ENCODE measurements at places on chromosomes 3 and 15.

- no peak for DNase-seq
These were observed 392.8 kb downstream of the OCA2 start for GRCh38 chr15:27706300-27706699.

DNA sequence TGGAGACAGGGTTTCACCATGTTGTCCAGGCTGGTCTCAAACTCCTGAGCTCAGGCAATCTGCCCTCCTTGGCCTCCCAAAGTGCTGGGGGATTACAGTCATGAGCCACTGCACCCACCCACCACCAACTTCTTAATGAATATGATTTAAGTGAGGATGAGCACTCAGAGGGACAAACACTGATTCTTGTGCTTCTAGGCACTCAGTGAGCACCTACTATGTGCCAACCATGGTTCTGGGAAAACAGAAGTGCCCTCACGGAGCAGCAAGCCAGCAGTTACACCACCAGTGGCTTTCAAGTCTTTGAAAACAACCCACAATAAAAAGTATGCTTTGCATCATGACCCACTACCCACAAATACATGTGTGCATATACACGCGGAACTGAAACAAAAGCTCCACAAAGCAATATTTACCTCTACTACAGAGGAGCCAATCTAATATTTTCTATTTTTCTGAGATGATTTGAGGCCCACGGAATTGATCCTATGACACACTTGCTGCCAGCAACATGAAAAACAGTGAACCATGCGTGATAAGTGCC lies 91.9 kb downstream of the MEGF11 start:
- DNase-seq = no peak

DNA sequence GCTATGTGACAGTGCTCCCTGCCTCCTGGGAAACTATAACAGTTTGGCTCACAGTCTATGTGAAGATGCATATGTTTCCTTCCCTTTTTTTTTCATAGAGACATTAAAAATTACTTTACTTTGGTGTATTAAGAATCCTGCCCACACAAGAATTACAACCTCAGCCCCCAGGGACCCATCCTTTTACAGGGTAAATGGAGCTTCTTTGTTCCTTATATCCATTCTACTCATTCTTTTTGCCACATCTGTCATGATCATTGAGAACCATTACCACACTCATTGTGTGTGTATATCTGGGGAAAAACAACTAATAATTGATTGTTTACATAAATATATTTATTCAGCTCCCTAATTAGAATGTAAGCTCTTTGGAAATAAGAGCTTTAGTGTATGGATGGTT lies 157.4 kb downstream of the SSR3 start:
- DNase-seq = no peak

DNA sequence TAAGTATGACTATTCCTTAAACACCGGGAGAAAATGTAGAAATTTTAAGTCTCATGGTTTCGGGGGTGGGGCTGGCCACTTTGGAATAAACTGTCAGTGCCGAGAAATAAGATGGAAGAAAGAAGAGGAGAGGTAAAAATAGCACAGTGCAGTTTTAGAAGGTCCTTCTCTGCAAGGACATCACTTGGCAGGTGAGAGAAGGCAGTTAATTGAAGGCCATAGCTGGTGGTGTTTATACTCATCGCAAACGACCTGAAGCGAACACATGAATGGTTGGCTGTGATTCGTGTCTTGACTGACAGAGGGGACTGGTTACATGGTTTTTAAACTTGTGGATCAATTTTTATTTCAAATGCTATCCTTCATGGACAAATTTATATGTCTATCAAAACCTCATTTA lies 54.9 kb upstream of the SENP5 start:
- DNase-seq = no peak

DNA sequence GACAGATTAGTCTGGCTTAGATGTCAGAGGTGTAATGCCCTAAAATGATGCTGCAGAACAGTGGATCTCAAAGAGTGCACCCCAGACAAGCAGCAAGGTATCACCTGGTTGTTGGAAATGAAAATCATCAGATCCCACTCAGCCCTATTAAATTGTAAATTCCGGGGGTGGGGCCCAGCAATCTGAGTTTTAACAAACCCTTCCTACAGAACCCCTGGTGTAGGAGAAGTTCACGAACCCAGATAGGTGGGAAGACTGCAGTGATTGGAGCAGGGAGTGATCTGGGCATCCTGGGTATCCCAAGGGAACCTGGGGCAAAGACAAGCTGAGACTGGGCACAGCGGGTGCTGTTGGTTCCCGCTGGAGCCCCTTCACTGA lies 24.3 kb upstream of the THRB start:
- DNase-seq = no peak

- DNase-seq = no peak
These were observed 22.8 kb downstream of the C2CD4A start for GRCh38 chr15:62089616-62090015.

DNA sequence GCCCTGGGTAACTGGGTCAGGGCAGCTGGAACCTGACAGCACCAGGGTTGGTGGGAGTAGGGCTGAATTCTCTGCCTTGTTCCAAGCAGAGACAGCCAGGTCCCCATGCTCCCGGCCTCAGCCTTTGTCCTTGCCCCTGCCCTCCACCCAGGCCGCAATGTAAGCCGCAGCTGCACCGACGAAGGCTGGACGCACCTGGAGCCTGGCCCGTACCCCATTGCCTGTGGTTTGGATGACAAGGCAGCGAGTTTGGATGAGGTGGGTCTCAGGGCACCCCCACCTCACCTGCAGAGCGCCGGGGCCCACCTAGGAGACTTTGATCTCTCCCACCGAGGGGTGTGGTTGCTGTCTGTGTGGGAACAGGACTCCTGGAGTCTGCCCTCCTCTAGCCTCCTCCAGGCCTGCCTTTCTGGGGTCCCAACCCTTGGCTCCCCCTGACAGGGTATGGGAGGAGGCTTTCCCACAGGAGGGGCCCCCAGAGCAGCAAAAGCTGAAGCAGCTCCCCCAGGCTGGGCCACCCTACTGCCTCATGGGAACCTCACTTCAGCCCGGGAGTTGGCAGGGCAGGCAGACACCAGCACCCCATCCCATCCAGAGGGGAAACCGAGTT lies 23.4 kb downstream of the VIPR1 start:
- DNase-seq = no peak

- no peak for DNase-seq
These were observed 12.7 kb upstream of the PEX5L start for GRCh38 chr3:180049391-180049790.

DNA sequence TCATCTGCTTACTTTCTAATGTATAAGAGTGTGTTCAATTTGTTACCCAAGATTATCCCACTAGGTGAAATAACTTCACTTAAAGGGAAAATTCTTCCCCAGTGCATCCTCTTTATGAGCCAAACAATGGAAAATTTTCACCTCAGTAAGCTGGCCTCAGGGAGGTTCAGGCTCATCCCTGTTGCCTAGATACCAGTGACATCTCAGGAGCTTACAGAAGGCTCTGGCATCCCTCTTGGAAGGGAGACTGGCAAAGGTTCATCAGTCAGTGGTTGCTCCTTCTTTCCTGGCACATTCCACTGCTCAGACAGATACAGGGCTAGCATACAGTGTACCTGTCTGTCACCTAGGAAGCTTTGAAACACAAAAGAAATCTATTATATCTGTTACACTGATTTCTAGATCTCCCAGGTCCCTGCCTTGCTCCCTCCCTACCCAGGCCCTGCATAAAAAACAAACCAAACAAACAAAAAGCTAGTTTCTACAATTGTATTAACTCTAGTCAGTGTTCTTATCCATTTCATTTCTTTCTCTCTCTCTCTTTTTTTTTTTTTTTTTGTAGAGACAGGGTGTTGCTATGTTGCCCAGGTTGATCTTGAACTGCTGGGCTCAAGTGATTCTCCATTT lies 1.7 kb downstream of the IP6K2 start:
- DNase-seq = no peak

GRCh38 chr3:159825216-159825854 lies 163.3 kb upstream of the IL12A start:
- no peak for DNase-seq

- DNase-seq = no peak
These were observed 37.9 kb downstream of the CAPN7 start for GRCh38 chr3:15243822-15244482.

GRCh38 chr3:70815817-70816216 lies 503.4 kb upstream of the MDFIC2 start:
- no peak for DNase-seq

GRCh38 chr15:72199721-72200212 lies 2.2 kb upstream of the GRAMD2A start:
- no peak for DNase-seq

- DNase-seq = no peak
These were observed 49.5 kb upstream of the PDZRN3 start for GRCh38 chr3:73674280-73674679.

- DNase-seq = no peak
These were observed 753.4 kb downstream of the FHIT start for GRCh38 chr3:60497902-60498301.

DNA sequence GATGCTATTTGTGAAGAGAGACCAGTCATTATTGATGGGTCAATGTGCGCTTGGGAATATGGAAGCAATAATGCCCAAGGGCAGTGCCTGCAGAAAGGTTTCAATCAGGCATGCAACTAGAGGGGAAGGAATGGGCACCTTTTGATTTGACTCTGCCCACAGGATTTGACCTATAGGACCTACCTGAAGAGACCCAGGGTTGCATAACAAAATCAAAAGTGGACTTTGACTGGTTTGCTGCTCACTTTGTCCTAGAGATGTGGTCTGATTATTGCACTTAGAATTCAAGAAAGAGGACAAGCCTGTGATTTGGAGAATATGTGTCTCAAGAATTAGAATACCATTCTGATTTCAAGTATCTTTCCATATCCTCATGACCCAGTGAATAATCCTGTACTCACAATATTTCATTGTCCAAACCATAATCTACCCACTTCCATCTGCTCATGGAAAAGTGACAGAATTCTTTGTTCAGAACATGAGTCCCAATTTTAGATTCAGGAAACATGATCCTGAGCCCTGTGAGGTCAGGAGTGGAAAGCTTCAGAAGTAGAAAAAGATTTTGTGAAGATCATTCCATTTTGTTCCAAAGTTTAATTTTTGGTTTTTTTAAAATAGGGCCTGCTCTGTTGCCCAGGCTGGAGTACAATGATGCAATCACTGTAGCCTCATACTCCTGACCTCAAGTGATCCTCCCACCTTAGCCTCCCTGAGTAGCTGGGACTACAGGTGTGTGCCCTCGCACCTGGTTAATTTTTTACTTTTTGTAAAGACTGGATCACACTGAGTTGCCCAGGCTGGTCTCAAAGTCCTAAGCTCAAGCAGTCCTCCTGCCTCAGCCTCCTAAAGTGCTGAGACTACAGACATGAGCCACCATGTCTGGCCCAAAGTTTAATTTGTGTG lies 151.3 kb upstream of the NR2E3 start:
- DNase-seq = no peak

- DNase-seq = no peak
These were observed 142.0 kb downstream of the ADAMTS17 start for GRCh38 chr15:100199711-100200286.

GRCh38 chr3:15633766-15634598 lies 32.4 kb downstream of the BTD start:
- DNase-seq = no peak

GRCh38 chr15:92638291-92638708 lies 17.3 kb downstream of the FAM174B start:
- DNase-seq = no peak

GRCh38 chr3:108305484-108306172 lies 9.3 kb downstream of the HHLA2 start:
- peak; percentile 8 for DNase-seq

- DNase-seq = no peak
These were observed 100.2 kb upstream of the AKAP13 start for GRCh38 chr15:85280203-85280602.

DNA sequence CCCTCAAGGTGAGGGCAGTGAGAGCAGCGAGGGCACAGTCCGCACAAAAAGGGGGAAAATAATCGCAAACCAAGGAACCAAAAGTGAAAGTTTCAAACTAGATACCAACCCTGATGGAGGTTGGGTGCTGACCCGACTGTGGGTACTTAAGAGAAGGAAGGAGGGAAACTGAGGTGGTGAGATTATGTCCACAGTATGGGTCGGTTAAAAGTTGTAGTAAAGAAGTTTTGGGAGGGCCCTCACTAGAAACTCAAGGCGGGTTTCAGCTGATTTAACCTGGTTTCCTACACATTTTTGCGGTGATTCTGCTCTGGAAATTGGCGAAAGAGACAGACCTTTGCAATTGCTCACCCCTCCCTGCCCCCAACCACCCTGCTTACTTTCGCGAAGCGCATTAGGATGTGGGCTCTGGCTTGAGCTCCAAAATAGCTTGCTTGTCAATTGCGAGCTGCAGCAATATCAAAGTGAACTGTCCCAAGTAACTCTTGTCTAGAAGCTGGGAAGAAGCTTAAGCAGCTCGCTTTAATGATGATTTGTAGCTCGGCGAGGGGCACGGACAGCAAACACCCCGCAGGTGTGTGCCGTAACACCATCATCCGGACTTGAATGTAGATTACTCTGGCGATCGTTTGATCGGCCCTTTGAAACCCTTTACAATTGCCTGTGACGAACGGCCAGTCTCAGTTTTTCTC lies 15.8 kb downstream of the SOX2 start:
- DNase-seq = no peak

DNA sequence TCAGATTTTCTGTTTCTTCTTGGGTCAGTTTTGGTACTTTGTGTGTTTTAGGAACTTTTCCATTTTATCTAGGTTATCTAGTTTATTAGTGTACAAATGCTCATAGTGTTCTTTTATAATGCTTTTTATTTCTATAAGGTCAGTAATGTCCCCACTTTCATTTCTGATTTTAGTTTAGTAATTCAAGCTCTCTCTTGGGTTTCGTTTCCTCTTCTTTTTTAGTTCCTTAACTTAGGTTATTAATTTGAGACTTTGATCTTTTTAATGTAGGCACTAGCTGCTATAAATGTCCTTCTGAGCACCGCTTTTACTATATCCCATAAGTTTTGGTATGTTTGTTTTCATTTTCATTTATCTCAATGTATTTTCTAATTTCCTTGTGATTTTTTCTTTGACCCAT lies 27.0 kb upstream of the CD200R1L start:
- DNase-seq = no peak

DNA sequence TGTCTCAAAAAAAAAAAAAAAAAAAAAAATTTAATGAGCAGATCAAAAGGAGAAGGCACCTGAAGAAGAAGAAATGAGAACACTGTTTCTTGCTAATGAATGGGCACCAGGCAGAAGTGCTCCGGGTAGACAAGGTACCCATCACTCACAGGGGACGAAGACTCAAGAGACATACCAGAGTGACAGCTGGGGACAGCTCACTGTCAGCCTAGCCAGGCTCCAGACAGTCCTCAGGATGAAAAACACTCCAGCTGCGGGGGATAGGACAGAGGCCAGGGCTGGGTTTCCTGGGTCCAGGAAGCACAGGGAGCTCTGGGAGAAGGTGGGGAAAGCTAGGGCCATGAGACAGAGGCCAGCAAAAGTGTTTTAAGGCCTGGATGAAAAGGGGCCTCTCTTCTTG lies 48.5 kb upstream of the PARL start:
- no peak for DNase-seq

- no peak for DNase-seq
These were observed 32.9 kb downstream of the PLCH1 start for GRCh38 chr3:155712008-155712407.

- DNase-seq = peak; percentile 93
These were observed 54.6 kb upstream of the MYZAP start for GRCh38 chr15:57537072-57537471.

Data from HS-27A (cell line).